Karpas-422 (cell line): ENCODE measurements at places on chromosomes 5 and 9.

GRCh38 chr9:102974530-102974929, 20.6 kb upstream of the CYLC2 start:
- no peak for DNase-seq

DNA sequence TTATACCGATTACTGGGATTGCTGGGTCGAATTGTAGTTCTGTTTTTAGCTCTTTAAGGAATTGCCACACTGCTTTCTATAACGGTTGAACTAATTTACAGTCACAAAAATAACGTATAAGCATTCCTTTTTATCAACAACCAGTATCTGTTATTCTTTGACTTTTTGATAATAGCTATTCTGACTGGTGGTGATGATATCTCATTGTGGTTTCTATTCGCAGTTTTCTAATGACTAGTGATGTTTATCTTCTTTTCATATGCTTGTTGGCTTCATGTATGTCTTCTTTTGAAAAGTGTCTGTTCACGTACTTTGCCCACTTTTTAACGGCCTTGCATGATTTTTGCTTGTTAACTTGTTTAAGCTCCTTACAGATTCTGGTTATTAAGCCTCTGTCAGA, 74.4 kb downstream of the FAM174A start:
- no peak for DNase-seq

DNA sequence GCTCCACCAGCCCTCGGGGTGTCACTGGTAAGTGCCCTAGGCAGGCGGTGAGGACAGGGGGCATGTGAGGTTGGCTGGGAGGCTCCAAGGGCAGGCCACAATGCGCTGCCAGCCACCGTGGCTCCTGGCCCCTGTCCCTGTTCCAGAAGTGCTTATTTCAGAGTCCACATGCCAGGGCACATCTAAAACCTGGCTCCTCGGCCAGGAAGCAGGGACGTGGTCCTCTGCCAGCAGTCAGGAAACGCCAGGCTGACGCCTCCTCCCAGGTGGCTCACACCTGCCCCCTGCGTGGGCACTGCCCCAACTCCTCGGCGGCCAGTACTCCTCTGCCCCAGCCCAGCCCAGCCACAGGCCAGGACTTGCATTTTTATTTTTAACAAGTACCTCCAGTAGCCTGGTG, 68.5 kb downstream of the SECISBP2 start:
- no peak for DNase-seq

GRCh38 chr9:3464033-3464638, 61.7 kb downstream of the RFX3 start:
- no peak for DNase-seq

- DNase-seq = no peak
These were observed 477.9 kb downstream of the ACTL7B start for GRCh38 chr9:108377881-108378280.

DNA sequence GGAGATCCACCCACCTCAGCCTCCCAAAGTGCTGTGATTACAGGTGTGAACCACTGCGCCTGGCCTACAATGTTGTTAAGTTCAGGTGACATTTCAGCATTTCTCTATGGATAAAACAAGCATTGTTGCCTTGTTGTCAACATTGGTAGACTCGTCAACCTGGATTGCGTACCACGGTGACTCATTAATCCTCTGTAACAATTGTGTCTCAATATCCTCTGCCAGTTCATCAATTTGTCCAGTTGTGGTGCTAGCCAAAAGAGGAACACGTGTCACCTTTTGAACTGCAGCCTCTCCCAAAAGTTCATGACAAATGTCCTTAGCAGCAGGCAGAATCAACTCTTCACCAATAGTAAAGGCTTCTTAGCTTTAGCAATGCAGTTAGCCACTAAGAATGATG, 46.3 kb upstream of the LARP1 start:
- DNase-seq = no peak

GRCh38 chr5:111262153-111262552, 38.0 kb downstream of the CAMK4 start:
- DNase-seq = no peak

- DNase-seq = peak; percentile 53
These were observed 16.6 kb upstream of the TGFBI start for GRCh38 chr5:136012041-136012804.

- DNase-seq = no peak
These were observed 78.8 kb upstream of the NFIL3 start for GRCh38 chr9:91502475-91502874.

- no peak for DNase-seq
These were observed 305.1 kb downstream of the TRPM3 start for GRCh38 chr9:70816316-70816715.

DNA sequence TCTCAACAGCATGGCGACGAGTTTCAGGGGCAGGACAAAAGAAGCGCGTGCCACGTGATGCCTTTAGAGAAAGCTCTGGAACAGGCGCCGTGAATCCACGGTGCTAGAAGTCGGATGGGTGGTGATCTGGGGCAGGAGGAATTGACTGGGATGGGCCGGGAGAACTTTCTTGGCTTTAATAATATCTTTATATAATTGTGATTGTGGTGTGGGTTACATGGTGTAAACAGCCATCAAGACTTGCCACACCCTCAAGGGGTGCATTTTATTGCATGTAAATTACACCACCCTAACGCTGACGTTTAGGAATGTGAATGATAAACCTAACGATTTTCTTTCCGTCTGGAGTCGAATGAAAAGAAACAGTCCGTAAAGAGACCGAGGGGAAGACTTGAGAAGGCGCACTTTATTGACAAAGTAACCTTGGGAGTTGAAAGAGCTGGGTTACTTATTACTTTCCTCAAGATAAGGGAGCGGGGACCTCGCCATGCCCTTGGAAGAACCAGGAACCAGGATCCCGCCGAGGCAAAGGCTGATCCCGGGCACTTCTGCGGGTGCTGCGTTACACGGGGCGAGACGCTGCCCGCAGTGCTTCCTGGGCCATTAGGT, 8.5 kb downstream of the NRARP start:
- no peak for DNase-seq

DNA sequence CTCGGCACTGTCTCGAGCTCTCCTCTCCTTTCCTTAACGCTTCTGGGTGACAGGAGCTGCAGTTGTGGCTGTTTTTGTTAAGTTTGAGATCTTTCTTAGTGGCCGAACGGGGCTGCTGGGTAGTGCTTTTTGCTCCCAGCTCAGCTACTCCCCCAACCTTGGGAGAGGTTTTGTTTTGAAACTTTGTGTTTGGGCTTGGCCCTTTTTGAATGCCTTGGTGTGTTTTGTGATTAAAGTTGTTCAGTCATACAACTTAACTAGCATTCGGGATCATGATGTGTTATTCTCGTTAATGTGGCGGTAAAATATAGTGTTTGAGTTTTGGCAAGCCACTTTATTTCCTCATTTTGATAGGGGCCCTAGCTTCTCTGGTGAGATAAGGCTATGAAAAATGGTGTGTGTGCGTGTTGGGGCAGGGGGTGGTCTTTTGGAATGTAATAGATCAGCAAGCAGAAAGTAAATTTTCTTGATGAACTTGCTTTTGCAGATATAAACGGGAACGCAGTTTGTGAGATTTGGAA, 1.1 kb downstream of the KDM3B start:
- peak; percentile 88 for DNase-seq

DNA sequence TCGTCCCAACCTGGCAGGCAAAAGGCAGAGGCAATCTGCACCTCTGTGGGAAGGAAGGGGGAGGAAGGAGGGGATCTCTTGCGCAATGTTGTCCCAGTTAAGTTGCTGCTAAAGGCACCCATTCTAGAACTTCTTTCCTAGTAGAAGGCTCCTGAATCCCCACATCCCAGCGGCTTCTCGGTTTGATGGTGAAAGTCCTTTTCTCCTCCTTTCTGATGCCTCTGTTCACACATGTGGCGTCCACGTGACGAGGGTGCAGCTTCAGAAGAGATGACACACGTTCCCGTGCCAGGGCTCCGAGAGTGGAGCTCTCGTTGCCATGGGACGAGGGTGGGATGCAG, 96.9 kb upstream of the FCN2 start:
- DNase-seq = no peak

- DNase-seq = no peak
These were observed 172.8 kb downstream of the CARTPT start for GRCh38 chr5:71891856-71892255.

DNA sequence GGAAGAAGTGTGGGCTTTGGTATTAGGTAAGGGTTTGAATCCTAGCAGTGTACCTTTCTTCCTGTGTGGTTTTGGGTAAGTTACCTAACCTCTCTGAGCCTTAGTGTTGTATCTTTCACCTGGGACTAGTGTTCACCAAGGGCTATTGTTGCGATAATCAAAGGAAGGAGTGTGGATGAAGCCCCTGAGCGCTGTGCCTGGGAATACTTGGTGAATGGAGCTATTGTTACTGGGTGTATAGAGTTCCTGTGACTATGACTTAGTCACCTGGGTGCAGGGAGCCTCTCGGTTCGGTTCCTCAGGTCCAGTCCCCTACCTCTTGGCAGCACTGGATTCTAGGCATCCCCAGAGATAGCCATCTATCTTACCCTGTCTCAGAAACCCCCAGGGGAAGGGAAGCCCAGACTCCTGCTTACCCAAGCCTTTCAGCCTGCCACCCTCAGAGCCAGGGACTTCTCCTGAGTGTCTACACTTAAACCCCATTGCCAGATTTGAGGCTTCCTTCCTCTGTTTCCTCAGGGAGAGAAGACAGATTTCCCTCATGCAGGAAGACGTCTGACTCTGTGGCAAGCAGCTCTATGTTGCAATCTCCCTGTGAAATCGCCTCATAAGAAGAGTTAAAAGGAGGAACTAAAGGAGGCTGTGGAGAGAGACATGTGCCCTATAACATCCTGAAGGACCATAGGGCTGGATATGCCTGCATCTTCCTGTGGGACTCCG, 181.0 kb upstream of the PITX1 start:
- no peak for DNase-seq

- DNase-seq = no peak
These were observed 204.5 kb downstream of the RGS3 start for GRCh38 chr9:113668061-113668460.

- DNase-seq = no peak
These were observed 512.6 kb downstream of the BNC2 start for GRCh38 chr9:16357828-16358227.

DNA sequence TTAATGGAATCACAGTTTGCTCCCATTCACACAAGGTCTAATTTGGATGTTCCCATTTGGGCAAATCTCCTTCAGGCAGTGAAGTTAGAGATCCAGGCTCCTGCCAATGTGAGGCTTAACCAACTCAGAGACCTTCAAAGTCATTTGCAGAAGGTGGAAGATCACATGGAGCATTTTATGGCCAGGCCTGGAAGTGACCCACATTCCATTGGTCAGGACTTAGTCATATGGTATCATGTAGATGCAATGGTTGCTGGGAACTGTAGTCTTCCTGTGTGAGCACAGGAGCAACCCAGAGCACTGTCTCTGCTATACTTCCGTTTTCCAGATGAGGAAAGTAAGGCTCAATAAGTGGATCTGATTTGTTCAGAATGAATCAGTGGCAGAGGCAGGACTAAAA, 292.7 kb upstream of the SMARCA2 start:
- DNase-seq = peak; percentile 62

GRCh38 chr5:7828269-7828668, 22.7 kb downstream of the CFAP90 start:
- DNase-seq = no peak

DNA sequence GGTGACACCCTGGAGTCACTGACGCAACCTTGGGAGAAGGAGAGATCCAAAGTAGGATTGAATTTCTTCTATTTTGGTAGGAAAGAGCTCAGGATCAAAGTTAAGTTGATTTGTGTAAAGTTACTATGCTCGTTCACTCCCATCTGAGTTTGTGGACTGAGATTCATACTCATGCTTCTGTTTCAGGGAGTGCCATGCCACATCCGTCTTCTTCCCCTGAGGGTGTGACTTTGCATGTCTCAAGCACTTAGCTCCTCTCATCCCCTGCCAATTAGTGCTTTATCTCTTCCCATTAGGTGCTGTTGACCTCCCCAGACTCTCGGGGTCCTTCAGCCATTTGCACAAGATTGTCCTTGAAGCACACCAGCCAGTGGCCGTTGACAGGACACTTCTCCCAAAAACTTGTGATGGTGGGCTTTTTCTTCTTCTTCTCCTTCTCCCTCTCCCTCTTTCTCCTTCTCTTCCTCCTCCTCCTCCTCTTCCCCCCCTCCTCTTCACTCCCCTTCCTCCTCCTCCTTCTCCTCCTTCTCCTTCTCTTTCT, 232.2 kb upstream of the KLF4 start:
- DNase-seq = no peak

DNA sequence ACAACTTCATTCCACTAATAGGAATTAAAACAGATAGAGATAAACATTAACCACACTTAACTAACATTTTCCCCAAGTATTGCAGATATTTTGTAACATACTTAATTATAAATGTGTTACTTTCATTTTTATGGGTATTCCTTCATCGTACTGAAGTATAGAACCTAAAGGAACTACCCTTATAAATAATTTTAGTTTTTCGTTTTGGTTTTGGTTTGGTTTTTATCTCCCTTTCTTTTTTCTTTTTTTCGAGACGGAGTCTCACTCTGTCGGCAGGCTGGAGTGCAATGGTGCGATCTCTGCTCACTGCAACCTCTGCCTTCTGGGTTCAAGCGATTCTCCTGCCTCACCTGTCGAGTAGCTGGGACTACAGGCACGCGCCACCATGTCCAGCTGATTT, 60.1 kb upstream of the LMNB1 start:
- DNase-seq = no peak

DNA sequence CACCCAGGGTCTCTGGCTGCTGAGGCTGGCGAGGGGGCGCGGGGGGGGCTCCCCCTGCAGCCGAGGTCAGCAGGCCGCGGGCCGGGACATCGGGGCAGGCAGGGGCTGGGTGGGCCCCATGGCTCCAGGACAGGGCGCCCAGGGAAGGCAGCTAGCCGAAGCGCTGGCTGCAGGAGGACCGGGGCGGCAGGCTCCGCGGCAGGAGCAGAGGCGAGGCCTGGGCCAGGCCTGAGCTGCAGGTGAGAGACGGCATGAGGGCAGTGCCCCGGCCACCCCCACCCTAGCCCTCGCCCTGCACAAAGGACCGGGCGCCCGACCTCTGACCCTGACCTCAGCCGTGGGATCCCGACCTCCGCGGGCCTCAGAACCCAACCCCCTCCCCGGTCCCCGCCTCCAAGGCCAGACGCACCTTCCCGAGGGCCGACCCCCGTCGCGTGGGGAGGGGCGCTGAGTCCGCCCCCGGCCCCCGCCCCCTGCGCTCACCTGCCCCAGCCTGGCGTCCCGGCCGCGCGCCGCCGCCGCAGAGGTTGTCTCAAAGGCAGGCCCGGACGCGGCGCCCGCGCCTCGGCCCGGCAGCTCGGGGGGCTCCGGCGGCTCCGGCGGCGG, 431 bp downstream of the RNF208 start:
- DNase-seq = no peak

- DNase-seq = no peak
These were observed 391.3 kb downstream of the NR2F1-AS1 start for GRCh38 chr5:93189707-93190120.

DNA sequence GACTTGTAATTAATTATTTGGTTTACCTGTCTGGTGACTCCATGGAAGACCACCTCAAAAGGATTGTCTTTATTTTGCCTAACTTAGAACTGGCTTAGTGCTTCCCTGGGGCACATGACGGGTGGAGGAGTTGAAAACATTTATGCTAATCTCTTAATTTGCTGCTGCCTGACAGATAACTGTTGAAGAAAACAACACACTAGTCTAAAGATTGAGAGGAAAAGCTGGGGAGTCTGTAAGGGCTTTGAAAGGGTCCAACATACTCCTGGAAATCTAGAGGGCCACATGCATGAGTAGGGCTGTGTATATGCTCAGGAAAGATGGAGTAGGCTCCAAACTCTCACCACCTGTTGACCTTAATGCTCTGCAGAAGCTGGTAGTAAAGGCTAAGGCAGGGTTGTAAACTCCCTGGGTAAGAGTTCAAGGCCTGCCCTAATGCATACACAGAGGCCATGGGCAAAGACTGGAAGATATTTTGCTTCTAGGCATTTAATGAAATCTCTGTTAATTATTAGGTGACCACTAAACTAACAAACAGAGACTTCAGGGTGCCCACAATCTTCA, 40.7 kb downstream of the NR3C1 start:
- DNase-seq = no peak
